ENCODE measurements at places on chromosomes 6 and 20.

DNA sequence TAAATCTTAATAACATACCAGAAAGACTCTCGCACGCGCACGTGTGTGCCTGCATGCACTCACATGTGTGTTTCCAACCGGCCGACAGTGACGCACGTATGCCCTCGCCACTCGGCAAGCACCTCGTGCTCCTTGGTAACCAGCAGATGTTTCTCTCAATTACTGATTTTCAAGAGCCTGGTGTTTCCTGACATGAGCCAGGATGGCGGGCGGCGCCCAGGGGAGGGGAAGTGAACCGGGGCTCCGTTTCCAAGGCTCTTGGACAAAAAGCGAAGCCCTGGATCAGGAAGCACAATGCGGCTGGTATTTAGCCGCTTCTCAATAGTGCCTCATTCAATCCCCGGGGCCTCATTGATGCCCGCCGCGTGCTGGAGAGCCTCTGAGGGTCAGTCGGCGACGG is 37.7 kb downstream of the PMEPA1 start:
- no peak for DNase-seq

- no peak for DNase-seq
These were observed 90.4 kb downstream of the COL12A1 start for GRCh38 chr6:75115481-75115880.

DNA sequence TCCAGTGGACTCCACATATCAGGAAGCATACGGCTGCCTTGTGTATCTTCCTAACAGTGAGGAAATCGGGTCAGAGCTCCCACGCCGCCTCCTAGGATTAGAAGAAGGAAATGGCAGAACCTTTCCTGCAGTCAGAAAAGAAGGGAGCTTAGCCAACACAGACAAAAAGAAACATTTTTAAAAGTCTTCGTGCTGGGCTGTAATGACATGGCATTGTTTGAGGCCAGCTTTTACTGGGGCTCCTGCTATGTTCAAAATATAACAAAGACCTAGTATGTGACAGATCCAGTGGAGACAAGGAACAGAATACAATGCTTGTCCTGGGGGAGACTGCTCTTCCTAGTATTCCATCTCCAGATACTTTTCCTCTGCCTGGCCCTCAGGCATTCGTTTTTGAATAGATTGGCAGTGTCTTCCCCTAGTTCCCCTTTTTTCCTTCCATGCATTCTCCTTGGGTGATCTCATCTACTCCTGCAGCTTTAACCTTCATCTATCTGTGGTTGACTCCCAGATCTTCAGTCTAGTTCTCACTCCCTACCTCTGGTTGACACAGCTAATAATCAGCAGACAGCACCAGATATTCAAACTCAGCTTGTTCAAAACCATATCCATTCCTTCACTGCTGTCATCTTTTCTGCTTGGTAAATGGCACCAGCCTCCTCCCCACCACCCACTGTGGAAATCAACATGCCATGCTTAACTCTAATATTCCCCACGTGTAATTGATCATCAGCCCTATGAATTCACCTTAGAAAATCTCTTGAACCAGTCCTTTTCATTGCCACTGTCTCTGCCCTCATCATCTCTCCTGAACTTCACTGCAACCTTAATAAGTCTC is 94.5 kb upstream of the VSTM2L start:
- DNase-seq = peak; percentile 61

DNA sequence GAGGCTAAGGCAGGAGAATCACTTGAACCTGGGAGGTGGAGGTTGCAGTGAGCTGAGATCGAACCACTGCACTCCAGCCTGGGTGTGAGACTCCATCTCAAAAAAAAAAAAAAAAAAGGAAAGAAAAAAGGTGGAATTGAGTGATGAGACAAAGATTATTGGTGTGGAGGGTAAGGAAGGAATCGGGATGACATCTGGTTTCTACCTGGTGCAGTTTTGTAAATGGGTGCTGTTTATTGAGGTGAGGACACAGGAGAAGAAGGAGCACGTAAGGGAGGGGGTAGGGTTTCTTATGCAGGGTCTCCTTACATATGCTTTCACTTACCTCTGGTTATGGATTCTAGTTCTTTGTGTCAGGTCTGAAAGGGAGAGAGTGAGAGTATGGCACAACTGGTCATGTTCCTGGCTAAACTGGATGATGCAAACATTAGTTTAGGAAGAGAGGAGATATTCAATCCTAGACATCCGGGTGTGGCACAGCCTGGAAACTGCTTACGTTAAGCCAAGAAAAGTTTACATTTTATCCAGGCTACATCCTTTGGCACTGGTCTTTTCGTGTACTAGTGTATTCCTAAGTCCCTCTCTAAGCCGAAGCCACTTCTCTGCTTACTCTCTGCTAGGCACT is 5.4 kb downstream of the RALY start:
- DNase-seq = no peak

DNA sequence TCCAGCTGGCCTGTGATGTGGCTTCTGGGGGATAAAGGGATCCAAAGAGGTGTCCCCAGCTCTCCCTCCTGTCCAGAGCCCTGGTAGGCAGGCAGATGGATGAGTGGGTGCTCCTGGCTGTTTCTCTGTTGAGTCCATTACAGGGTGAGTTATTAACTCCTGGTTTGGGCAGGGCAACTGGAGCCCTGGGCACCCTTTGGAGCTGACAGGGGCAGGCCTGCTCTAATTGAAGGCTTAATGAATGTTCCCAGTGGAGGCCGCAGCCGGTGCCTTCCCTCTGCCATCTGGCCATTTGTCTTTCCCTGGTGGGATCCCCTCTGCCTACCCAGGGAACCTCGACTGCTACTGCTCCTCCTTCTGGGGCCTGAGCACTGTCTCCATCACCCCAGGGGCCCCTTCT is 44.7 kb upstream of the MLN start:
- no peak for DNase-seq

DNA sequence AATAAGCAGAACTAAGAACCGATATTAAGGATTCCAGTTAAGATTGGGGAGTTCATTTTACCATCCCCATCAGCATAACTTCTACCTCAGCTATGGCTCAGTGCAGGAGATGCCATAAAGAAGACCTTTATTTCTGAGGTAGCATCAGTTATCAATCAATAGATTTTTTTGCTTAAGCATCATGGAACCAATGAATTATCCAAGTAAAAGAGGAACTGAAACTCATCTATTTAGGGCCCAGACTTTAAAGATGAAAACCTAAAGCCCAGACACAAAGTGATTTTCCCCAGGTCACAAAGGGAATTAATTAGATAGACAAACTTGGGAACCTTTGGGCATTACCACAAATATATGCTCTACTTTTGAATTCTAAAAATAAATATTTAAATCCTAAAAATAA is 59.2 kb upstream of the TINAG start:
- no peak for DNase-seq
